Stimulated activated CD4-positive, alpha-beta T cell treated with anti-CD3 and anti-CD28 coated beads, Interleukin-1b, Interleukin-23, amount 100 ng/mL, for 1 hour (primary cell): ENCODE measurements at places on chromosomes 2 and 18.

- no peak for DNase-seq
Observed at GRCh38 chr2:226759768-226760167, 39.9 kb downstream of the IRS1 start.

GRCh38 chr18:63421514-63421913 lies 762 bp downstream of the VPS4B start:
- no peak for DNase-seq

- no peak for DNase-seq
Observed at GRCh38 chr2:71154798-71155197, 24.4 kb downstream of the MPHOSPH10 start.

GRCh38 chr2:213627835-213628460 lies 343.7 kb downstream of the SPAG16 start:
- DNase-seq: no peak

DNA sequence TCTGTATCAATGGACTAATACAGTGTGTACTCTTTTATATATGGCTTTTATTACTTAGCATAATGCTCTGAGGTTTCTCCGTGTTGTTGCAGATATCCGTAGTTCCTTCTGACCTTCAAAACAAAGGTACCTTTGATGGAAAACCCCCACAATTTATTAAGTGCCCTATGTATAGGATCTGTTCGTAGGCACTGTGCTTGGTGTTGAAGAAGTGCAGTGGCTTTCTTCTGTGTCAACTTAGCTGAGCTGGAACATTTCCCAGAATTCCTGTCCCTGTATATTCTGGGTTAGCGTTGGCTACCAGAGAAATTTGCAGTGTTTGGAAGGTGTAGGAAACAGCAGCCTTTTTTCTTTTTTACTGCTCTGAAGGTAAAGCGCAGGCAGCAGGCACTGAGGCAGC lies 56.3 kb upstream of the MSH2 start:
- DNase-seq: no peak

GRCh38 chr2:101736233-101736632 lies 38.7 kb downstream of the MAP4K4 start:
- no peak for DNase-seq

GRCh38 chr2:237413777-237414661 lies at the start of gene COL6A3:
TSS of gene COL6A3 (minus strand) at chr2:237414164. CDS start at chr2:237396817, 17,347 bp downstream.
- DNase-seq: no peak

DNA sequence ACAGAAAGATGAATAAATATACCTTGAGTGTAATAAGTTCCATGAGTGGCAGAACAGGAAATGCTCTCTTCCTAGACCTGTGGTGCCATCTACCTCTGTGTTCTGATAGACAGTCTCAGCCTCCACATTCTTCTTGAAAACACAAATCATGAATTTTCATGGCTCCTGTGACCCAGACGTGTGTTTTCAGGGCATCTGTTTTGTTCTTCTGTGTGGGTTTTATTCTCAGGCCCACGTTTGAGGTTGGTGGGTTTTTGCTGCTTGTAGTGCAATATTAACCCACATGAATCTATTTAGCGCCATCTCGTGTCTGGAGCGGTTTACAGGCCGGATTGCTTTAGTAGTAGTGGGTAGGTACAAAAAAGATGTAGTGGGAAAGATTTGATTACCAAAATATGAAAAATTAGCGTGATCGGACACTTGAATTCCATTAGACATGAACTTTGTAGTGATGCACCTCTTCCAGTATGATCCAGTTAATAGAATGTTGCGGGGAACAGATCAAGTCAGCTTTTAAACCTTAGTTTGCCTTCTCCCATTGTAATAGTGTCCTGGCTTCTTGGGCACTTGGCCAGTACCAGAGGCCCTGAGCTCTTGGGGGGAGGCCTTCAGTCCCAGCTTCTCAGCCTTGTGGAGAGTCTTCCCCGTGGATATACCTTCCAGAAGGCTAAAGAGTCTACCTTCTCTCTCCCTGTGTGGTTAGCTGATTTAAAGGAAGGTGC lies 256.5 kb downstream of the TPGS2 start:
- no peak for DNase-seq

GRCh38 chr18:62186499-62186773 lies 420 bp downstream of the PIGN start:
- DNase-seq: no peak

DNA sequence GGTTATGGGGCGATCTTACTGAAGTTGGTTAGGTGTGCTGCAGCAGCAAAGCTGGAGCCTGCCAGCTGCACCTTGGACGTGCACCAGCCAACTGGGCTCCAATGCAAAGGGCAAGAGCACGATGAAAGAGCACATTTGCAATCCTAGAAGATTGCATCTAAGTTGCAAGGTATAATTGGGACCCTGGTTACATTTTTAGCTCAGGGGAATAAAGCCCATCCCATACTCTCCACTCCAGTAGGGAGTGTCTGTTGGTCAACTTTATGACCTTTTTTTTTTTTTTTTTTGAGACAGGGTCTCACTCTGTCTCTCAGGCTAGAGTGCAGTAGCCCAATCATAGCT lies 22.2 kb upstream of the GPR55 start:
- no peak for DNase-seq

- no peak for DNase-seq
Observed at GRCh38 chr2:167509586-167509985, 621.3 kb downstream of the XIRP2 start.

DNA sequence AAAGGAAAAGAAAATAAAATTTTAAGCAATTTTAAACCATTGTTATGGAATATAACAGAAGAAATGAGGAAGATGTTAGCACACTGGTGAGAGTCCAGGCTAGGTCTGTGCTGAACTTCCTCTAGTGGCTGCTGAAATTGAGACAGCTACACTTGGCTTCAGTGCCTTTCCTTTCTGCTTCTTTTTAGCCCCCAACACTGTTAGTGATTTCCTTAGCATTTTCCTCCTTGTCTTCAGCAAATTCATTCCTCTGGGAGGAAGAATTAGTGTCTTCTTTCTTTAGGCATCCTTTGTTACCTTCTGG lies 47.6 kb downstream of the ITGAV start:
- DNase-seq: no peak

DNA sequence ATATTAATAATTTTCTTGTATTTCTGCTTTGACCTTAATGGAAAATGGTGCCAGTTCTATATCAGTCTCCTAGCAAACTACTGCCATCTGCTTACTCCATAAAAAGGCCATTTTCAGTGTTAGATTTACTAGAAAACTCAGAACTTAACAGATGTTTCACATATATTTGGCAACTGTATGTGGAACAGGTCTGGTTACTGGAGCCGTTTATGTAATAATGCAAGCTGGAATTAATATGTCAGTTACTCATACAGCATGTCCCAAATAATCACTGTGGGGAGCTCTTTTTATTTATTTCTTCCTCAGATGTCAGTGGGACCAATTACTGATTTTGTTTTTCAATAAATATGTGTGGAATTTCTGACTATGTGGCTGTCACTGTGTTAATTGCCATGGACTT lies 1247.6 kb downstream of the CNTNAP5 start:
- DNase-seq: no peak

DNA sequence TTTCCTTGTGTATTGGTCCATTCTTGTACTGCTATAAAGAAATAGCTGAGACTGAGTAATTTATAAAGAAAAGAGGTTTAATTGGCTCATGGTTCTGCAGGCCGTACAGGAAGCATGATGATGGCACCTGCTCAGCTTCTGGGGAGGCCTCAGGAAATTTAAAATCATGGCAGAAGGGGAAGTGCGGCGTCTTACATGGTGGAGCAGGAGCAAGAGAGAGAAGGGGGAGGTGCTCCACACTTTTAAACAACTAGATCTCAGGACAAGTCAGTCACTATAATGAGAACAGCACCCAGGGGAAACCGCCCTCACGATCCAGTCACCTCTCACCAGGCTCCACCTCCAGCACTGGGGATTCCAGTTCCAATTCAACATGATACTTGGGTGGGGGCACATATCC lies 54.3 kb downstream of the MSH2 start:
- DNase-seq: no peak

DNA sequence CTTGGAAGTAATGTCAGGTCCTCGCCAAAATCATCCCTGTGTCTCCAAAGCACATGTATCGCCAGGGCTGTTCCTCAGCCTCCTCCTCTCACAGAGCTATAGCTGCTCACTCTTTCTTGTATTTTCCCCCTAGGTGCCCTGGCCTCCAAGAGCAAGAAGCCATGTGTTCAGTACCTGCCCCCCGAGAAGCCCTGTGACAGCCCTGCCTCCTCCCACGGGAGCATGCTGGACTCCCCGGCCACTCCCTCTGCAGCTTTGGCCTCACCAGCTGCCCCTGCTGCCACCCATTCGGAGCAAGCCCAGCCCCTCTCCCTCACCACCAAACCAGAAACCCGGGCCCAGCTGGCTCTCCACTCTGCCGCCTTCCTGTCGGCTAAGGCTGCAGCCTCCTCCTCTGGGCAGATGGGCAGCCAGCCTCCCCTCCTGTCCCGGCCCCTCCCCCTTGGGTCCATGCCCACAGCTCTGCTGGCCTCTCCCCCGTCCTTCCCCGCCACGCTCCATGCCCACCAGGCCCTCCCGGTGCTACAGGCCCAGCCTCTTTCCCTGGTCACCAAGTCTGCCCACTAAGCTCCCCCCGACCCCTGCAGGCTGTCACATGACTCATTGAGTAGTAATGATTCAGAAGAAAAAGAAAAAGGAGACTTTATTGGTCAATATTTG lies 18.8 kb downstream of the TGOLN2 start:
- DNase-seq: no peak

DNA sequence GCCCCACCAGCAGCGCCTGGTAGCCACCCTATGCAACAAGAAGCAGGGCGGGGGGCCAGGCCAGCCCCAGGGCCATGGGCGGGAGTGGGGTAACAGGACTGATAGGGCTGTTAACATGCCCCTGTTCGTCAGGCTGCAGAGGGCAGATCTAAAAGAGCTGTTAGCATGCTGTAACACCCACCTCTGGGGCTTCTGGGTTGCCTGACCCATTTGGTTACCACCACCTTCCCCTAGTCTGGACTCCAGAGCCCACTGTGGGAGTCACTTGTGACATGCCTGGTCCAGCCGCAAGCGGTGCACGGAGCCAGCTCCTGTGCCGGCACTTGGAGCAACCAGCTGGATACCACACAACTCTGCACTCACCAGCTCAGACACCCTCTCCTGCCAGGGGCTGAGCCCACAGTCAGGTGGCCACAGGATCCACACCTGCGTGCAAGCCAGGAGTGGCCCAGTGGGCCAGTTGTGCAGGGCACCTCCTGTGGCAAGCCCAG lies 2.1 kb downstream of the METTL8 start:
- no peak for DNase-seq

DNA sequence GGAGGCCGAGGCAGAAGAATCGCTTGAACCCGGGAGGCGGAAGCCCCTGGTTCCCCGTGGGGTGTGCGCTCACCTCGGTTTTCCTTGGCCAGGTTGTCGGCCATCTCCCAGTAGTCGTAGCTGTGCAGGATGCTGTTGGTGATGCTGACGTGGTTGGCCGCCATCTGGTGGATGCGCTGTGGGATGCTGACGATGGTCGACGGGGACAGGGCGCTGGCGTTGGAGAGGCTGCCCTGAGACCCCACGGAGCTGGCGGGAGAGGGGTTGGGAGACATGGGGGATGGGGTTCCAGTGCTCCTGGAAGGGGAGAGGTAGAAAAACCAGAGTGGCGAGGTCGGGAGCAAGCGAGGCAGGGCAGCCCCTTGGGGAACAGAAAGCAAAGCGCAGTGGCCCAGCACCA lies 64.4 kb upstream of the REV1 start:
- DNase-seq: no peak

DNA sequence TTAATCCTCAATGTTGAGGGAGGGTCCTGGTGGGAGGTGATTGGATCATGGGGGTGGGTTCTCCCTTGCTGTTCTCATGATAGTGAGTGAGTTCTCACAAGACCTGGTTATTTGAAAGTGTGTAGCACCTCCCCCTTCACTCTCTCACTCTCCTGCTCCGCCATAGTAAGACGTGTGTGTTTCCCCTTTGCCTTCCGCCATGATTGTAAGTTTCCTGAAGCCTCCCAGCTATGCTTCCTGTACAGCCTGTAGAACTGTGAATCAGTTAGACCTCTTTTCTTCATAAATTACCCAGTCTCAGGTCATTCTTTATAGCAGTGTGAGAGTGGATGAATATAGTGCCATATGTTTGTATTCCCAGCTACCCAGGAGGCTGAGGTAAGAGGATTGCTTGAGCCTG lies 9.6 kb downstream of the IL1B start:
- no peak for DNase-seq

DNA sequence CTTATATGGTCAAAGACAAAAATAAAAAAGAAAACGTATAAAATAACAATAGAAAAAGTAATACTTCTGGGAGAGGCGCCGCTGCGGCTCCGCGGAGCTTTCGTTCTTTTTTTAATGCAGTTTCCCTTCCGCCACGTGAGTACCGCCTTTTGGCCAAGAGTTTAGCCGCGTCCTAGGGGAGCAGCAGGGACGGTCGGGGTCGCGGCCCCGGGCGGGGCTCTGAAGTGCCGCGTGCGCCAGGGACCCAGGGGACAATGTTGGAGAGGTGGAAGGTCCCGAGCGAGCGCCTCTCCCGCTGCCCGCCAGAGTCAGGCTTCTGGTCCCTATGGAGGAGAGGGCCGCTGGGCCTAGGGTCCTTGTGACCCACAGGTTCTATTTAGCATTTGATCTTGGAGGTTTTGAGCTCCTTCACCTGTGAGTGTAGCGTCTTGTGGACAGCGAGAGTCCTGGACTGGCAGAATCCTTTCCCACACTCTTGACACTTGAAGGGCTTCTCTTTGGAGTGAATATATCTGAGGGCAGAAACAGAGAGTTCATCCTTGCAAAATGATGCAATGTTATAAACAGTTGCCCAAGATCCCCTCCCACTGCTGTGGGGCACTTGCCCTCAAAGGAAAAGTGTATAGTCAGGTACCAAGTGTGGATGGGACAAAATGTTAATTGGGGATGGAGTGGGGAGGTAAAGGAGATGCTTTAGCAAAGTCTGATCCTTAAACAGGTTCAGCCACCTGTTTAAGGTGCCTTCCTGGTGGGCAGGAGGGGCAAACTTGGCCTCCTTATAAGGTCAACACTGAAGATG lies 6.3 kb downstream of the OSR1 start:
- DNase-seq: no peak

- no peak for DNase-seq
Observed at GRCh38 chr18:24949908-24950307, 402.1 kb downstream of the ZNF521 start.

- no peak for DNase-seq
Observed at GRCh38 chr2:201402651-201403562, 45.8 kb upstream of the FLACC1 start.

- DNase-seq: no peak
Observed at GRCh38 chr18:77084688-77085035, 47.9 kb downstream of the MBP start.

DNA sequence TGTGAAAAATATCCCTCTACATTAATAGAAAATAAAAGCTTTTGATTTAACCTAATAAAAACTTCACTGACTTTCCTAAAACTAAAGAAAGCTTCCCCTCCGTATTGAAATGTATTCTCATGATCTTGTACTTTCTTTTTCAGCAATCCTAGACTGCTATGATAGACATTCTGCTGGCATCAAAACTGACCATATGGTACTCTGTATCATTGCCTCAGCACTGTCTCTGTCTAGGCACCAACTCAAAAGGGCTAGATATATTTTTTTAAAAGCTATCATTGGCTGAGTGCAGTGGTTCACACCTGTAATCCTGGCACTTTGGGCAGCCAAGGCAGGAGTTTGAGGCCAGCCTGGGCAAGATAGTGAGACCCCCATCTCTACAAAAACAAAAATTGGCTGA lies 32.9 kb downstream of the CDKL4 start:
- DNase-seq: no peak

- no peak for DNase-seq
Observed at GRCh38 chr18:58168221-58168620, 124.2 kb downstream of the NEDD4L start.
